ENCODE measurements at places on chromosomes 13 and 19. TPM values are rescaled to one million over a fixed set of nuclear protein-coding genes. Genes with fewer than 3 reads are reported as not detected.
A peak's percentile ranks its signal among the peaks of the same experiment; 100 is the strongest.

The PCDH9 gene
- 45.7 TPM for total RNA-seq

The C1QTNF9 gene
- total RNA-seq, result not detected

The SCGB2B2 gene
- total RNA-seq, result not detected

- DNase-seq, result no peak
These were observed 3.0 kb downstream of the ZNF490 start for GRCh38 chr19:12607631-12608030.

- DNase-seq, result no peak
These were observed 107.8 kb upstream of the ATXN8OS start for GRCh38 chr13:69999875-70000274.

The ZNF345 gene
- 9.8 TPM for total RNA-seq

DNA sequence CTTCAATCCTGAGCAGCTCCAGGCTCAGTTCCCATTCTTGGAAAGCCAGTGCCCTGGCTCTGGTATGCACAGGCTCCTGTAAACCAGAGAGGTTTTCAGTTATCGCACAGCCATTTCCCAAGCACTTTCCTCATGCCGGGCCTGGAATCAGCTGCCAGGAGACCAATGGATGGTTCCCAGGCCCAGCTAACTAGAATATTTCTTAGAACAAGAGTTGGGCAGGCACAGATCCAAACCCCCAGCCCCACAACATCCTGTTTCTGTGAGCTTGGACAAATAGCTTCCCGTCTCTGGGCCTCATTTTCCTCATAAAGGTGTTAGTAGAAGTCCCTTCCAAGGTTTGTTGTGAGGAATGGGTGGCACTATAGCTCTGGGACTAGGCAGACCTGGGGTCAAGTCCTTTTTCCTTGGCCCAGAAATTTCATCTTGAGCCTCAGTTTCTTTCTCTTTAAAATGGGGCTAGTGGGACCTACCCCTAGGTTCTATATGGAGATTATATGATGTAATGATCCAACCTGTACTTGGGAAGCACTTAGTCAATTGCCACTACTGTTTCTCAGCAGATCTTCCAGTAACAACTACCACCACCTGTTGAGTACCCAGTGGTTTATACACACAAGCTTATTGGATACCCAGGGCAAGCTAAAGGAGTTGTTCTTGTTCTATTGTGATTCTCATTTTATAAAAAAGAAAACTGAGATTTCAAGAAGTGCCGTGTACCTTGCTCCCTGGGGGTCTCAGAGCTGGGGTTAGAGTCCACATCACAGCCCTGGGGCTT is 5.1 kb upstream of the CCDC97 start:
- DNase-seq, result no peak

- DNase-seq, result no peak
These were observed 116.2 kb downstream of the TBC1D4 start for GRCh38 chr13:75365724-75366173.

DNA sequence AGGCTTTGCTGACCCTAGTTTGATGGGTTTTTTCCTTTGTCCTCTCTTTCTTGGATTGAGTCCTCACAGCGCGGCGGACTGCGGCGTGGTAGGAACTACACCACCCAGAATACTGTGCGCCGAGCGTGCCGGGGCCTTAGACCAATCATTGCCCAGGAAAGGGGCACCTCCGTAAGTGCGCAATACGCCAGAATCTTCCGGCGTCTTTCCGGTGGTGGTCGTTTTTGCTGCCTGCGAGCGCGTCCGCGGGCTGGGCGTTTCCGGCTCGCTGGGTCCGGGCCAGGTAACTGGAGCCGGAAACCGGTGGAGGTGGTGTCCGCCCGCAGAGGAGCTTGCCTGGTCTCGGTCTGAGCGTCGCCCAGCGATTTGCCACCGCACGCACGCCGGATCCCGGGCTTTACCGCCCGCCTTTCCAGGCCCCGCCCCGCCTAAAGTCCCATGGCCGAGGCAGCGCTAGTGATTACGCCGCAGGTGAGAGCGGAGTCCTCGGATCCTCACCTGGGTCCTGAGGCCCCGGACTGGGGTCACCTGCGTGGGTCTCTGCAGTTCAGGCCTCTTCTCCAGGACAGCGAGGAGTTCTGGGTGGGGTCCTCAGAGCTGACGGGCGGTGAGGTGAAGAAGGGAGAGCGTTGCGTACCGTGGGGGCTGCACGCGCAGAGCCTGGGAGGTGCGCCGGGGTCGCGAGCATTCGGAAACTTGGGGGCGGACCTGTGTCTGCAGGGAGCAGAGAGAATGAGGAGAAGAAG is at the start of gene ZNF549:
TSS of gene ZNF549 (plus strand) at position 221 of the 746 bp plus-strand sequence. CDS start at position 439, 218 bp downstream.
- peak; percentile 81 for DNase-seq

DNA sequence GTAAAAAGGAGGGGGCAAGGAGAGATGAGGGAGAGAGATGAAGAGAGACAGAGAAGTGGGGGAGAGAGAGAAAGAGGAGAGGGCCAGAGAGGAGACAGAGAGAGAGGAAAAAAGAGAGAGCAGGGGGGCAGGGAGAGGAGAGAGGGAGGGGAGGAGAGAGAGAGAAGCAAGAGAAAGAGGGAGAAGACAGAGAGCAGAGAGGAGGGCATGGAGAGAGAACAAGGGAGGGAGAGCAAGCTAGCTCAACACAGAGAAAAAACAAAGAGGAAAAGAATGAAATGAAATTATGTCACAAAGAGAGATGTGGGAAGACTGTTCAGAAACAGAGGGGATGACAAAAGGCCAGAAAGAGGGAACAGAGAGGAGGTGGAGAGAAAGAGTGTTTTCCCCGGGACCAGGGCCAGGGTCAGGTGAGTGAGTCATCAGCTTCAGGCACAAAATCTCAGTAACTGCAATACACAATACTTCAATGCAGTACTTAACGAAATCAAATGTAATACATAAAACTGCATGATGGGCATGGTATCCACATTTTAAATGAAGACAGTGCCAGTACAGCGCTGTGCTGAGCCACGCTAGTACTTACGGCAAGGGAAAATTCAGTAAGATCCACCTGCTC is 4.8 kb downstream of the KLK7 start:
- no peak for DNase-seq

The ZNF98 gene
- total RNA-seq, result 3.8 TPM

DNA sequence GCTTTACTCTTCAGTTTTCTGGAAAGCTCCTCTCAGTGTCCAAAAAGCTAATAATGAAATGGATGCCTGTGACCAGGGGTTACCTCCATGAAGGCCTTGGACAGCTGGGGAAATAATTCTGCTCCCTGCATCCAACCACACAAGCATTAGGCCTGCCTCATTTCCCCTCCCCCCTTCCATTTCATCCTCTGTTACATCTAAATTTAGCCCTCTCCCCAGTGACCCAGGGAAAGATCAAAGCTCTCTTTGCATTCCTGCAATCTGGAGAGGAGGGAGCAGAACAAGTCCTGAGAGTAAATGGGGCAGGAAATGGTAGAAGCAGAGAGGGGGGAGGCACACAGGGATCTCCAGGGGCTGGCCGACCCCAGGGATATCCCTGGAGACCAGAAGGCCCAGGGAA is 452.7 kb downstream of the TSHZ3 start:
- no peak for DNase-seq

DNA sequence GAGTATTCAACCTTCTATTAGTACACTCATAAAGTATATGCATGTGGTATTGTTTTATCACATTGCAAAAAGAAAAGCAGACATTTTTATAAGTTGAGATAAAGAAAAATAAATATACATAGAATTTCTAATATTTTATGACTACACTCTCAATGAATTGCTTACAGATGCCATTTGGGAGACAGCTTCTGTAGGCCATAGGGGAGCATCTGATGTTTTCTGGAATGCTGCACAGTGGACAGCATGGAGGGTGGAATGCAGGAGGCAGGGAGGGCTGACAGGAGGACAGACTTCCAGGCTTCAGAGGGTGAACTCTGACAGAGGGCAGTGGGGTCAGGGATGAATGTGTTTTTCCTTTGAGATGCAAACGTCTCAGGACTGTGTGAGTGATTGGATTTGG is 45.8 kb downstream of the MIPEP start:
- no peak for DNase-seq

The CELF5 gene
- 0.28 TPM for total RNA-seq

- no peak for DNase-seq
These were observed 27.6 kb upstream of the NEK3 start for GRCh38 chr13:52187029-52187423.

DNA sequence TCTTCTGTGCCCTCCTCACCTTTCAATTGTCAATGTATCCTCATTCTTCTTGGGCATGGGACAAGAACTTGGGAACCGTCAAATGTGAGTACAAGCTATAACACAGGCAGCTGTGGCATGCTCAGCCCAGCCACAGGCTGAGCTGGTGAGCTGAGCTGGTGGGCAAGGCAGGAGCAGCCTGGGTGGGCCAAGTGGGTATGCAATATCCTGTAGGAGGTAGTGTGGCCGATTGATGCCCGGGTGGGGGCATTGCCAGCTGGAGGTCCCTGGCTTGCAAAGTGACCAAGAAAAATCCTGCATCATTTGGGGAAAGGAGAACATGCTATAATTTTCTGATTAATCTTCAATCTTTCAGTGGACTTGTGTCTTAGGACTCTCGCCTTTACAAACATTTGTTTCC is 507.2 kb upstream of the SLC10A2 start:
- no peak for DNase-seq

DNA sequence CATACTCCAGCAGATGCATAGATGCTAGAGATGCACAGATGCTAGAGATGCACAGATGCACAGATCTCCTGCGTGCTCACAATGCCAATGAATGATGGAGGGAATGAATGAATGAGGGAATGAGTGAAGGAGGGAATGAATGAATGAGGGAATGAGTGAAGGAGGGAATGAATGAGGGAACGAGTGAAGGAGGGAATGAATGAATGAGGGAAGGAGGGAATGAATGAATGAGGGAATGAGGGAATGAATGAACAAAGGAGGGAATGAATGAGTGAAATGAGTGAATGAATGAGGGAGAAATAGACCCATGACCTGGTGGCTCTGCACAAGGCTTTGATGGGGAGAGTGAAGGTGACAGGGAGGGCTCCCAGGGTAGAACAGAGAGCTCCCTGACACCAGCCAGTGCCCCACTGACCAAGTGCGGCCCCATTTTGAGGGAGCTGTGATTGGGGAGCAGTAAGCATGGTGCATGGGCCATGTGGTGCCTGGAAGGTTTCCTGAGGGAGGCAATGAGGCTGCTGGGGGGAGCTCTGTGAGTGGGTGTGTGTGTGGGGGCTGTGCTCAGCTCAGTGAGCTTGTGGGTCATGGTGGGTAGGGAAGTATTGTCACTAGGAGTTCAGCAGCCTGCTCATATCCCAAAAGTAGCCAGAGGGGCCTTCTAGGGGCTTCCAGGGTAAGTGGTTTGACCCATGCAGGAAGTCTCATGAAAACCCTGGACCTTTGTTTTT is 12.7 kb downstream of the SLC27A1 start:
- DNase-seq, result no peak

The TUBGCP3 gene
- 50.0 TPM for total RNA-seq

GRCh38 chr13:48594096-48594815 is 59.5 kb upstream of the CYSLTR2 start:
- no peak for DNase-seq

The COX7A1 gene
- 120 TPM for total RNA-seq

GRCh38 chr19:47766670-47767069 is 11.8 kb upstream of the SELENOW start:
- no peak for DNase-seq

The KLK12 gene
- total RNA-seq, result not detected

DNA sequence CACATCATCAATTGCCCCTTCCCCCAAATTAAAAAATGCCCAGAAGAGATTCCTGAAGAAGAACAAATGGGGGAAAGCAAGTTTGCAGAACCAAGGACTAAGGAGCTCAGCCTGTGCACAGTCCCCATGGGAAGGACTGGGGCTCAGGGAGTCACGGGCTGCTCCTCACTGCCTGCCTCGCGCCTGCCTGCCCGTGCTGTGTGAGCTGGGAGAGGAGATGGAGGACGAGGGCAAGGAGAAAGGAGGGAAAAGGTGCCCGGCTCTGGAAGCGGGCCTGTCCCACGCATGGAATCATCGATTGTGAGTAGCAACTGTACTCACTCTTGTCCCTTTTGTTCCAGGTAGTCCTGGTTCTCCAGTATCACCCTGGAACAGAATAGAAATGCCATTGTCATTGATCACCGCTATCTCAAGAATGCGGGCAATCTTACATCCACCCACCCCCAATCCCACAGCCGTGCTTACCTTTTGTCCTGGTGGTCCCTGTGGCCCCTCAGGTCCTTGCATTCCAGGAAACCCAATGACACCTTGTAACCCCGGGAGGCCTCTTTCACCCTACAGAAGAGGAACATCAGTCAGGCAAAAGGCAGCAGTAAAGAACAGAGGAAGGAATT is 93.4 kb downstream of the COL4A1 start:
- DNase-seq, result no peak

DNA sequence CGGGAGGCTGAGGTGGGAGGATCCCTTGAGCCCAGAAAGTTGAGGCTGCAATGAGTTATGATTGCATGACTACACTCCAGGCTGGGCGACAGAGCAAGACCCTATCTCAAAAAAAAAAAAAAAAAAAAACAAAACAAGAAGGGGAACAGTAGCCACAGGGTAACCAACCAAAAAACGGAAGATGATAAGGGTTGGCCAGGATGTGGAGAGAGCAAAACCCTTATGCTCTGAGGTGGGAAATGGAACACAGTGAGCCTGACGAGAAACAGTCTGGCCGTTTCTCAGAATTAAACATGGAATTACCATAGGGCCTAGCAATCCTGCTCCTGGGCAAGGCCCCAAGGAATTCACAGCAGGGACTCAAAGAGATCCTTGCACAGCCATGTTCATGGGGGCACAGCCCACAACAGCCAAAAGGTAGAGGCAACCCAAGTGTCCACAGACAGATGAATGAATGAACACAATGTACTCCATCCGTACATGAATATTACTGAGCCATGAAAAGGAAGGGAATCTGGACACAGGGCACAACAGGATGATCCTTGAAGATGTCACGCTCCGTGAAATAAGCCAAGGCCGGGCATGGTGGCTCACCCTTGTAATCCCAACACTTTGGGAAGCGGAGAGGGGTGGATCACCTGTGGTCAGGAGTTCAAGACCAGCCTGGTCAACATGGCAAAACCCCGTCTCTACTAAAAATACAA is 11.3 kb downstream of the NMRK2 start:
- no peak for DNase-seq

The CD209 gene
- total RNA-seq, result 8.8 TPM

DNA sequence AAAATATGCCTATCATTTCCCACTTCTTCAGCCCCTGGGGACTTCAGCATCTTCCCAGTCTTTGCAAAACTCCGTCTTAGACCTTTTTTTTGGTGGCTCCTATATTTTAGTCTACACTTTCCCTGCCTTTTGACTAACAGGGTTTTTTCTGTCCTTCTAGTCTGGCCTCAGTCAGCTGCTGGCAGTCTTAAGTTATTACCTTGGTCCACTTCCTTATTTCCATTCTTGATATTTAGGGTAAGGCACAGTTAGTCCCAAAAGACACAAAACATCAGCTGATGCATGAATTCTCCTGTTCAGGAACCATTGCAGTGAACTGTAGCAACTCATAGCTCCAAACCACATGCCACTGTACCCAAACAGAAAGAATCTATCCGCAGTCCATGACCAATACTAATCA is 234.6 kb upstream of the RFC3 start:
- DNase-seq, result no peak

The ZNF578 gene
- 6.8 TPM for total RNA-seq

The TMEM272 gene
- total RNA-seq, result not detected

The OR7D2 gene
- not detected for total RNA-seq

GRCh38 chr19:9528757-9529336 is 9.6 kb downstream of the ZNF426 start:
- DNase-seq, result no peak

The ZNF480 gene
- 7.7 TPM for total RNA-seq

- DNase-seq, result no peak
These were observed 541.4 kb upstream of the SLITRK5 start for GRCh38 chr13:87129602-87130300.

- no peak for DNase-seq
These were observed 6.5 kb downstream of the NKPD1 start for GRCh38 chr19:45154064-45154827.

GRCh38 chr13:49877629-49878218 is 58.4 kb downstream of the SPRYD7 start:
- no peak for DNase-seq

The MUC16 gene
- total RNA-seq, result 1.4 TPM

The SLC15A1 gene
- not detected for total RNA-seq

All from uterus (tissue), 4 donors.